Hepatocyte (in vitro differentiated cells): ENCODE measurements at places on chromosomes 4 and X. TPM values are rescaled to one million over a fixed set of nuclear protein-coding genes. Genes with fewer than 3 reads are reported as not detected.

The MAGEA9B gene
- total RNA-seq = 0.33 TPM in 1 of 2 replicates, not detected in the other

The TDO2 gene
- 246 and 253 TPM in 2 replicates for total RNA-seq

The MAGEA2B gene
- not detected in 2 replicates for total RNA-seq

The IL9R gene
- 0.12 TPM in 1 of 2 replicates, not detected in the other for total RNA-seq

The SHROOM3 gene
- 58.8 and 63.1 TPM in 2 replicates for total RNA-seq

The PDS5A gene
- total RNA-seq = 69.2 and 74.0 TPM in 2 replicates
